Heart right ventricle (tissue), 16 donors: ENCODE measurements at places on chromosomes 3 and 15. TPM values are rescaled to one million over a fixed set of nuclear protein-coding genes. Genes with fewer than 3 reads are reported as not detected.

- peaks cover 16% of the 10 kb centered on the region for H3K4me1 ChIP-seq
- peak overlapping the region; percentile 99 for H3K4me3 ChIP-seq
- H3K27me3 ChIP-seq, result no peaks in the 10 kb centered on the region
- H3K36me3 ChIP-seq, result no peaks in the 10 kb centered on the region
- peak overlapping the region; percentile 97 for H3K27ac ChIP-seq
These were observed 579 bp upstream of the UBE3A start for GRCh38 chr15:25439369-25439836.

Gene ZNF385D
- total RNA-seq, result 8.1 TPM

DNA sequence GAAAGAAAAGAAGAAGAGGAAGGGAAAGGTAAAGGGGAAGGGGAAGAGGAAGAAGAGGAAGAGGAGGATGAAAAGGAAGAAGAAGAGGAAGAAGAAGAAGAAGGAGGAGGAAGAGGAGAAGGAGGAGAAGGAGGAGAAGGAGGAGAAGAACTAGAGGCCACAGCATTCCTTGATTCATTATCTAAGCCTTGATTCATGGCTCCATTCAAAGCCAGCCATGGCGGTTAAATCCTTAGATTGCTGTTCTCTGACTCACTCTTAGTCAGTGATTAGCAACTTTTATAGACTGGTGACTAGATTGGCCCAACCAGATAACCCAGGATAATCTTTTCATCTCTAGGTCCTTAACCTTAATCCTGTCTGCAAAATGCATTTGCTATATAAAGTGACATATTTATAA lies 47.6 kb downstream of the OSTN start:
- no peak overlapping the region for H3K4me3 ChIP-seq
- no peaks in the 10 kb centered on the region for H3K4me1 ChIP-seq
- DNase-seq, result no peak
- no peaks in the 10 kb centered on the region for H3K27me3 ChIP-seq
- no peak overlapping the region for H3K27ac ChIP-seq

Gene TMCO5A
- total RNA-seq, result not detected

GRCh38 chr3:100120012-100120411 lies 5.7 kb upstream of the FILIP1L start:
- H3K36me3 ChIP-seq, result no peaks in the 10 kb centered on the region
- no peak overlapping the region for H3K4me3 ChIP-seq
- no peaks in the 10 kb centered on the region for H3K27me3 ChIP-seq
- peaks cover 9% of the 10 kb centered on the region for H3K4me1 ChIP-seq
- no peak overlapping the region for H3K27ac ChIP-seq

Gene HCLS1
- total RNA-seq, result 11.7 TPM

DNA sequence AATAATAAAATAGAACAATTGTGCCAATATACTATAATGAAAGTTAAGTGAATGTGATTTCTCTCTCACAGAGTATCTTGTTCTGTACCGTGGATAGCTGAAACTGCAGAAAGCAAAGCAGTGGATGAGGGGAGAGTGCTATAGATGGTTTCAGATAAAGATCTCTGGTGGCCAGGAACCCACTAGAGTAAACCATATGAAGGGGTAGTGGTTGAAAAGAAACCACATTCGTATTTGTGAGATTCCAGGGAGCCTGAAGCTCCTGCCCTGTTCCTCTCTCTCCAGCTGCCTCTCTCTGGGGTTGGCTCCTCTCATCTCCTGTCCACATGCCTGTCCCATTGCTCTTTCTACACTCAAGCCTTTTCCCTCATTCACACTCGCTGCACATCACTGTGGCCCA lies 8.9 kb downstream of the ABHD17C start:
- H3K27ac ChIP-seq, result no peak overlapping the region
- no peak for DNase-seq
- no peaks in the 10 kb centered on the region for H3K4me1 ChIP-seq
- H3K36me3 ChIP-seq, result no peaks in the 10 kb centered on the region
- H3K4me3 ChIP-seq, result no peak overlapping the region

GRCh38 chr3:79846148-79846933 lies 78.5 kb upstream of the ROBO1 start:
- H3K4me1 ChIP-seq, result no peaks in the 10 kb centered on the region
- no peak overlapping the region for H3K27ac ChIP-seq
- H3K4me3 ChIP-seq, result no peak overlapping the region
- DNase-seq, result no peak
